Suprapubic skin (tissue), 4 donors: ENCODE measurements at places on chromosomes 5 and 9.

GRCh38 chr5:115772731-115773475 is 43.6 kb downstream of the CDO1 start:
- no peaks in the 10 kb centered on the region for H3K36me3 ChIP-seq
- DNase-seq: no peak
- H3K4me3 ChIP-seq: no peak overlapping the region
- H3K27ac ChIP-seq: no peak overlapping the region

- no peak overlapping the region for H3K4me3 ChIP-seq
- H3K27me3 ChIP-seq: no peaks in the 10 kb centered on the region
- H3K4me1 ChIP-seq: peaks cover 10% of the 10 kb centered on the region
- peak overlapping the region; percentile 79 for H3K27ac ChIP-seq
Measured at GRCh38 chr9:111298111-111298510, 31.9 kb downstream of the OR2K2 start.

DNA sequence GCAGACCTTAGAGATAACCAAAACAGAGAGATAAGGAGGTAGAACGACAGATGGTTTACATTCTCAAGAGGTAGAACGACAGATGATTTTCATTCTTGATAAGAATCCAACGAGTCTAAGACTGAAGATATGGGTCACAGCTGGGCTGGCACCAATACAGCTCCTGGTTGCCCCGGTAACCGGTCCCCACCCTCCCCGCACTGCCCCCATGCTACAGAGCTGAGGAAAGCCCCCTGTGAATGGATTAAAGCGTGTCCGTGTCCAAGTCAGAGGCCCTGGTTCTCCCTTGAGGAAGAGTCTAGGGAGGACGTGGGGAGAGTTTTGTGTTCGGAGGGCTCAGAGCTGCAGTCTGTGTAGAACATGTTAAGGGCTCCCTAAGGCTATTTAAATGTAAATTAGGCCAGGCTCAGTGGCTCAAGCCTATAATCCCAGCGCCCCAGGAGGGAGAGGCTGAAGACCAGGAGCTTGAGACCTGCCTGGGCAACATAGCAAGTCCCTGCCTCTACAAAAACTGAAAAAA is 8.1 kb downstream of the IDNK start:
- no peak overlapping the region for H3K27ac ChIP-seq
- no peak overlapping the region for H3K4me3 ChIP-seq
- peaks cover 17% of the 10 kb centered on the region for H3K36me3 ChIP-seq
- peaks cover 3% of the 10 kb centered on the region for H3K4me1 ChIP-seq
- H3K27me3 ChIP-seq: no peaks in the 10 kb centered on the region
- DNase-seq: no peak

DNA sequence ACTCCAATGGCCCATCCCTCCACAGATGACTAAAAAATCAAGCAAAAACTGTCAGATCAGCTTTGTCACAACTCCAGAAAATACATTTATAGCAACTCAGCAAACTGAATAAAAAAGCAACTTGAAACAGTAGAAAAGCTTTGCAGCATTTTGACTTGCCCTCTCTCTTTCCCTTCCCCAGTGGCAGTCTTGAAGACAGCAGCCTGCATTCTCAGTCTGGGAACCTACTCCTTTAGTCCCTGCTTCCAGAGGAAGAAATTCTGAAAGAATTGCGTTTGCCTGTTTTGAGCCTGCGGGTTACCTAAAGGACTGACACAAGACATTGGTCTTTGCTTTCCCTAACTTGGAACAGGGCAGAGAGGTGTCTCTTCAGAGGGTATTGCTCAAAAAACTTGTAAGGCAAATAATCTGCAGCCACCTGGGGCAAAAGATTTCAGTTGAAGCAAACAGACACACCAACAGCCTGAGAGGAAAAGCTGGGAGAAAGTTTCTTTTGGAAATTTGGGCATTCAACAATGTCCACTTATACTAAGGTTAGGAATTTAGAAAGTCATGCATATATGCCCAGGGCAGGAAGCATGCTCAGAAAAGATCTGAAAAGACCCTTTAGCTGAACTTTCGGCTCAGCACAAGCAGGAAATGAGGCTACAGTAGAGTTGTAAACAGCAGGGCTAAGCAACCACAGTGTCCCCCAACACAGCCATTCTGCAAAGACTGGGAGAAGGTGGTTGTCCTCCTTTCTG is 15.2 kb upstream of the SLC35D2 start:
- DNase-seq: no peak
- no peak overlapping the region for H3K27ac ChIP-seq
- H3K4me3 ChIP-seq: no peak overlapping the region
- H3K27me3 ChIP-seq: no peaks in the 10 kb centered on the region
- no peaks in the 10 kb centered on the region for H3K4me1 ChIP-seq

DNA sequence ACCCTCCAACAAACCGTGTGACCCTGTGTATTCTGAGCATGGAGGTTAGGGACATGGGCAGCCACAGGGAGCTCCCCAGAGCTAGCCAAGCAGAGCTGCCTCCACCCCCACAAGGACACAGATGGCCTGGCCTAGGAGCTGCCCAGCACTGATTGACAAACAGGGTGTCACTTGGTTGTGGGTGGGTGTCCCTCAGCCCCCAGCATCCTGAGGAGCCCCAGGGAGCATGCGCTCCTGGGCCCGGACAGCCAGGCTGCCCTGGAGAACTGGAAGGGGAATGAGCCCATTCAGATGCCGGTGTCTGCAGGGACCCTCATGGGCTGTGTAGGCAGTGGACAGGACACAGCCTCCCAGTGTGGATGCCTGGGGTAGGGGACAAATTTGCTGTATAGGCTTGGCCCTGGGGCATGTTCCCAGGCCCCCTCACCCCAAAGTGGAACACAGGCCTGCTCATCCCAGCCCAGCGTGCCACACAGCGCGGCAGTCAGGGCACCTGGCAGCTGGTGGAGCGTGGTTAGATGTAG is 124.8 kb upstream of the LMX1B start:
- H3K4me3 ChIP-seq: no peak overlapping the region
- no peak for DNase-seq
- peaks cover 2% of the 10 kb centered on the region for H3K36me3 ChIP-seq

GRCh38 chr5:78328585-78329173 is 31.7 kb upstream of the SCAMP1 start:
- H3K27me3 ChIP-seq: no peaks in the 10 kb centered on the region
- H3K36me3 ChIP-seq: no peaks in the 10 kb centered on the region
- no peak for DNase-seq
- peaks cover 7% of the 10 kb centered on the region for H3K4me1 ChIP-seq

DNA sequence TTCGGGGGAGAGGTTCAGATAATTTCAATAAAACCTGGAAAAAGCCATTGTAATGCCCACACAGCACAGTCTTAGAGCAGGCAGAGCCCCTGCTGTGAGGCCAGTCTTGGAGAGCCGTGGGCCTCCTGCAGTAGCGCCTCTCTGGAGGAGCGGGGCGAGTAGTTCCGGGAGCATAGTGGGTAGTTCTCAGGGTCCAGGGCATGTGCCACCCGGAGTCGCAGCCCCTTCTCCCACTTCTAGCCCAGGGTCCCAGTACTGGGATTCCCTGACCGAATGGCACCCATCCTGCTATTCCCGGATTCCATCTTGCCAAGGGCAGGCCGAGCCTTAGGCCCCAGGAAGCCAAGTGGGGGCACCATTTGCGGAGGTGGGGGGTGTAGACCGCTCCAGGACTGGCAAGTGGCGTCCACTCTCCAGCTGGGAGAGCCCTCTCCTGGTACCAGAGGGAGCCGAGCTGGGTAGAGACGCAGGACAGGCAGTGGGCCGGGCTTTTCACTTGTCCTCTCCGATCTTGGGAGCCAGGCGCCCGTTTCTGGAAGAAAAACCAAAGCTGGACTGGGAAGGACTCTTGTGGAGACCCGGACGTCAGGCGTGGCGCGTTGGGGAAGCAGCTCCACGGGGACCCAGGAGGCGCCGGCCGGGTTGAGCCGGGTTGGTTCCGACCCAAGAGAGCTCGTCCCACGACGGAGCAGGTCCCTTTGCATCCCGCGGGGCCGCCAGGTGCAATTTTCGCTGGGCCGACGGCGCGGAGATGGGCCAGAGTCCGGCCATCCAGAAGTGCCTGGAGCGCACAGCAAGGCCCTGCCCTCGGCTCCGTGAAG is 12.1 kb downstream of the PROP1 start:
- H3K27me3 ChIP-seq: peaks cover 70% of the 10 kb centered on the region
- H3K27ac ChIP-seq: no peak overlapping the region
- DNase-seq: no peak
- H3K4me3 ChIP-seq: no peak overlapping the region
- peaks cover 18% of the 10 kb centered on the region for H3K4me1 ChIP-seq
- H3K36me3 ChIP-seq: no peaks in the 10 kb centered on the region

DNA sequence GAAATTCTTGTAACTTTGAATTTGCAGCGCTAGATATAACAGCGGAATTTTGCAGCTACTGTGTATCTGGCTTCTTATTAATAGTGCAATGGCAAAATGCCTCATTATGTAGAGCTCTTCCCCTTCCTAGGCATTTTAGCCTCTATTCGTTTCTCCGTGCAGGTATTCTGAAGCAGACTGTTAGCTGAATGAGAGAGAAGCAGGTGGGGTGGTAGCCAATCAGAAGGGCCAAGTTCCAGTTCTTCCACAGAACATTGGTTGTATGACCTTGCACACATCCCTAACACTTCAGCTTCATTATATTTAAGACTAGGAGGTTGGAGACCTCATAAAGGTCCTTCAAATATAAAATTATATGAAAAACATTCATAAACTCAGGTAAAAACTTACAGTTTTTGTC is 1.2 kb upstream of the VPS13A start:
- H3K27me3 ChIP-seq: no peaks in the 10 kb centered on the region
- DNase-seq: no peak
- no peaks in the 10 kb centered on the region for H3K36me3 ChIP-seq
- no peak overlapping the region for H3K4me3 ChIP-seq
- no peak overlapping the region for H3K27ac ChIP-seq

- H3K4me3 ChIP-seq: peak overlapping the region; percentile 73
- DNase-seq: peak; percentile 87
- no peaks in the 10 kb centered on the region for H3K27me3 ChIP-seq
- H3K36me3 ChIP-seq: no peaks in the 10 kb centered on the region
Measured at GRCh38 chr9:93575796-93576257, 557 bp upstream of the PHF2 start.

- no peak overlapping the region for H3K4me3 ChIP-seq
- no peaks in the 10 kb centered on the region for H3K27me3 ChIP-seq
- H3K4me1 ChIP-seq: no peaks in the 10 kb centered on the region
- DNase-seq: no peak
- H3K36me3 ChIP-seq: no peaks in the 10 kb centered on the region
- no peak overlapping the region for H3K27ac ChIP-seq
Measured at GRCh38 chr5:91000743-91001142, 382.4 kb downstream of the ARRDC3 start.

DNA sequence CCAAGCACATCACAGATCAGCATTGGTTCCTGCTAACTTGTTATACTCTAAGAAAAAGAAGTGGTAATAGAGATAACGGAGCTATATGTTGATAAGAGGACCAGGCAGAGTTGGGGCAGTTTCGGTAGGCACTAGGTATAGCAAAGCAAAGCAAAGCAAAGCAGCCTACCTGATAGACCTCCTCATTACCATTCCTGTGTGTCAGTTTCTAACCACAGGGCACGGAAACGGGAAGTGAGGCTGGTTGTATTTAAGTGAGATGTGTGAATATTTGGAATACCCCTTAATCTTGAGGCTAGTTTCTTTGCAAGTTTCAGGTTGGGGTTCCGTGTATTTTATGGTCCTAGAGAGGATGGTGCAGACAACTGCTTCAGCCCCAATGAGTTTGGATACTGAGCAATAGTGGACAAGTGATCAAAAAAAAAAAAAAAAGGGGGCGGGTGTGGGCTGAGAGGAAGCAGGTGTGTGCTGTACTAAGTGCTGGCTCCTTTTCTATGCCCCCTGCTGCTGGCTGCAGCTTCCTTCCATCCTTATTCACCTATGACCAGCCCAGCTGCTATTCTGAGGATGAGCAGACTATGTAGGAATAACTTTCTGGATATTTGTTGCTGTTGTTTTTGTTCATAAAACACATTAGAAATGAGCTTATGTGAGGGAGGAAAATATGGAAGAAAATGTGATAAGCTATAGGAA is 183.3 kb downstream of the SH3GL2 start:
- no peak overlapping the region for H3K27ac ChIP-seq
- H3K36me3 ChIP-seq: no peaks in the 10 kb centered on the region
- DNase-seq: no peak
- no peaks in the 10 kb centered on the region for H3K4me1 ChIP-seq

- H3K27ac ChIP-seq: no peak overlapping the region
- no peak overlapping the region for H3K4me3 ChIP-seq
- peaks cover 6% of the 10 kb centered on the region for H3K4me1 ChIP-seq
- H3K27me3 ChIP-seq: no peaks in the 10 kb centered on the region
- H3K36me3 ChIP-seq: no peaks in the 10 kb centered on the region
- no peak for DNase-seq
Measured at GRCh38 chr5:4027088-4027734, 431.6 kb downstream of the IRX1 start.

- no peak overlapping the region for H3K27ac ChIP-seq
- no peaks in the 10 kb centered on the region for H3K36me3 ChIP-seq
- no peak for DNase-seq
- no peak overlapping the region for H3K4me3 ChIP-seq
- no peaks in the 10 kb centered on the region for H3K27me3 ChIP-seq
- peaks cover 6% of the 10 kb centered on the region for H3K4me1 ChIP-seq
Measured at GRCh38 chr5:52743970-52744369, 43.7 kb upstream of the ITGA1 start.

GRCh38 chr5:40381016-40381415 is 298.7 kb upstream of the PTGER4 start:
- no peaks in the 10 kb centered on the region for H3K36me3 ChIP-seq
- H3K27ac ChIP-seq: no peak overlapping the region
- no peaks in the 10 kb centered on the region for H3K27me3 ChIP-seq
- no peaks in the 10 kb centered on the region for H3K4me1 ChIP-seq
- H3K4me3 ChIP-seq: no peak overlapping the region

- peaks cover 30% of the 10 kb centered on the region for H3K36me3 ChIP-seq
- DNase-seq: no peak
- no peak overlapping the region for H3K27ac ChIP-seq
- no peaks in the 10 kb centered on the region for H3K4me1 ChIP-seq
- H3K4me3 ChIP-seq: no peak overlapping the region
Measured at GRCh38 chr5:132190161-132190817, 37.4 kb downstream of the P4HA2 start.

GRCh38 chr5:1217596-1218206 is 7.5 kb upstream of the SLC6A18 start:
- DNase-seq: no peak
- H3K27ac ChIP-seq: no peak overlapping the region
- H3K4me3 ChIP-seq: no peak overlapping the region
- no peaks in the 10 kb centered on the region for H3K4me1 ChIP-seq
- H3K27me3 ChIP-seq: peaks cover 27% of the 10 kb centered on the region

DNA sequence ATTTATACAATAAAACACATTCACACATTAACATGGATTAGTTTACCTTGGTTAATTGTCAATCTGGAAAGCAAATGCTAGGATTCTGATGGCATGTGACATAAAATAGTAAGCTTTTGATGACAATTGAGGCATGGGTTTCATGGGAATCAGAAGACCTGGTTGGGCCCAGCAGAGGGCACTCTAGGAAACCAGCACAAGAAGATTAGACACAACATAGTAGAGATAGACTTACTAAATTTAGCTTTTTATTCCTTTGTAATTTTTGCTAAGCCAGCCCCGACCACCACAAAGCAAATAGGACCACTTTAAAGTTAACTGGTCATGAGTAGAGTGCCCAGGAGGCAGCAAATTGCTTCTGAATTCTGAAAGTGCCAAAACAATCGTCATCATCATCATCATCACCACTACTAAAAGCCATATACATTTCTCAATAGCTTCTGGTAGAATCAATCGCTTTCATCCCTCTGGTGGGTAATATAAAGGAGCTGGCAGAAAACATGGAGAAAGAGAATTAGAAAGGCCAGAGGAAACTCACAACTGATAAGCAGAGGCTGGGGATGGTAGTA is 163.2 kb downstream of the ARRDC3 start:
- no peaks in the 10 kb centered on the region for H3K36me3 ChIP-seq
- no peak overlapping the region for H3K4me3 ChIP-seq
- H3K27ac ChIP-seq: no peak overlapping the region
- H3K4me1 ChIP-seq: peaks cover 18% of the 10 kb centered on the region
- H3K27me3 ChIP-seq: no peaks in the 10 kb centered on the region

- peaks cover 6% of the 10 kb centered on the region for H3K4me1 ChIP-seq
- no peaks in the 10 kb centered on the region for H3K36me3 ChIP-seq
- H3K27ac ChIP-seq: no peak overlapping the region
Measured at GRCh38 chr9:77712533-77713130, 64.5 kb upstream of the GNA14 start.
